MCF 10A (cell line): ENCODE measurements at places on chromosomes 3 and 15.

GRCh38 chr15:62122249-62122648 lies 42.8 kb downstream of the C2CD4B start:
- DNase-seq: no peak
- H3K36me3 ChIP-seq: no peaks in the 10 kb centered on the region
- no peak overlapping the region for H3K4me3 ChIP-seq
- H3K27ac ChIP-seq: no peak overlapping the region

GRCh38 chr15:100234158-100235029 lies 107.4 kb downstream of the ADAMTS17 start:
- H3K4me3 ChIP-seq: no peak overlapping the region
- H3K27ac ChIP-seq: no peak overlapping the region
- no peaks in the 10 kb centered on the region for H3K4me1 ChIP-seq
- no peaks in the 10 kb centered on the region for H3K27me3 ChIP-seq
- H3K36me3 ChIP-seq: no peaks in the 10 kb centered on the region
- DNase-seq: peak; percentile 32

- peak overlapping the region; percentile 97 for H3K27ac ChIP-seq
- peaks cover 5% of the 10 kb centered on the region for H3K36me3 ChIP-seq
- peak; percentile 18 for DNase-seq
- peak overlapping the region; percentile 79 for H3K4me3 ChIP-seq
Observed at GRCh38 chr3:136753326-136753939, 1.3 kb upstream of the STAG1 start.

DNA sequence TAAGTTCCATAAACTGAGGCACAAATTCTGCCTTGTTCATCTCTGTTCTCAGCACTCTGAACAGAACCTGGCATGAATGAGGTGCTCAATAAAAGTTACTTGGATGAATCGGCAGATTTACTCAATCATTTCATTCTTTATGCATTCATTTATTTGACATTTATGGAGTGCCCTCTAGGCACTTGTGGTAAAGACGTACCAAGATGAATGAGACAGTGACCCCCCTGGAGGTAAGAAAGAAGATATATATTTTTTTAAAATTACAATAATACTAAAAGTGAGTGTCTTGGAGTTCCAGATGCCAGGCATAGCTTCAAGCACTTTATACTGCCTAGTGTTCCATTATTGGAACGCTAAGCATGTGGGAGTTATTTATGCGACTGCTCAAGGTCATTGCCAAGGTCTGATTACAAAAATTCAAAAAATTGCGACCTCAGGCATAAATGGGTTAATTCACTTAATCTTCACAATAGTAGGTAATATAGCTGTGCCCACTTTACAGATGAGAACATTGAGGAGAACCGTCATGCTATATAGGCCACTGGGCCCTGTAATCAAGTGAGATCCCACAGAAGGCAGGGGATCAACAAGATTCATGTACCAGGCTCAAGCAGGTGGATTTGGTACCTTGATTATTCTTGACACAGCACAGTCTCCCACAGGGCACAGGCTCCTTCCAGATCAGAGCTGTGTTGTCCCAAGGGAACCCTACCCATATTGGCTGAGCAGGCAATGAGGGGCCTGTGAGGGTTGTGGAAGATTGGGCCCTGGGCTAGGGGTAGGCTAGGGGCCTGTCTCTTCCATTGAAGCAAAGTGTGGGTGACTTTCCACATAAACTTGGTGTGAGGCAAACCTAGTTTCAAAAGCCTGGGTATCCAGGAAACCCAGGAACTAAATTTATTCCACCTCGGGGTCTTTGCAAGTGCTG lies 10.7 kb downstream of the XIRP1 start:
- no peaks in the 10 kb centered on the region for H3K27me3 ChIP-seq
- peak overlapping the region; percentile 73 for H3K4me3 ChIP-seq

GRCh38 chr3:107847791-107848190 lies 243.0 kb downstream of the CD47 start:
- H3K36me3 ChIP-seq: no peaks in the 10 kb centered on the region
- no peak for DNase-seq
- H3K4me1 ChIP-seq: no peaks in the 10 kb centered on the region

GRCh38 chr3:118262800-118263402 lies 771.7 kb downstream of the IGSF11 start:
- peak; percentile 71 for DNase-seq
- peaks cover 22% of the 10 kb centered on the region for H3K4me1 ChIP-seq
- peak overlapping the region; percentile 36 for H3K27ac ChIP-seq
- no peaks in the 10 kb centered on the region for H3K27me3 ChIP-seq
- no peaks in the 10 kb centered on the region for H3K36me3 ChIP-seq
- H3K4me3 ChIP-seq: peak overlapping the region; percentile 35

DNA sequence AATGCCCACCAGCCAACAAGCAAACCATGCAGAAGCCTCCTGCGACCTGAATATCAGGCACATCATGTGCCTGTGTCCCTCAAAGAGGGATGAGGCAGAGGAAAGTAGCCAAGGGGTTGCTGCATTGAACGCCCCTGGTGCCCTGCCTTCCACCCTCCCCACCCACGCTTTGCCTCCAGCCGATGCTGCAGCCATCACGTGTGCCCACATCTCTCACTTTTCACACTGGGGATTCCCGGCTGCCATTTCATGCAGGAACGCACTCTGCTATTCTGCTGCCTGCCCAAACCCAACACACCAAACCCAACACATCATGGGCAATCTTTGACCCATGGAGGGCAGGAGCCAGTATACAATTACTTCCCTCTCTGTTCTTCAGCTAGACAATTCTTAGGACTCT lies 462.2 kb upstream of the PROK2 start:
- H3K27ac ChIP-seq: no peak overlapping the region
- no peaks in the 10 kb centered on the region for H3K36me3 ChIP-seq
- peaks cover 53% of the 10 kb centered on the region for H3K27me3 ChIP-seq
- no peak overlapping the region for H3K4me3 ChIP-seq
- H3K4me1 ChIP-seq: peaks cover 6% of the 10 kb centered on the region

DNA sequence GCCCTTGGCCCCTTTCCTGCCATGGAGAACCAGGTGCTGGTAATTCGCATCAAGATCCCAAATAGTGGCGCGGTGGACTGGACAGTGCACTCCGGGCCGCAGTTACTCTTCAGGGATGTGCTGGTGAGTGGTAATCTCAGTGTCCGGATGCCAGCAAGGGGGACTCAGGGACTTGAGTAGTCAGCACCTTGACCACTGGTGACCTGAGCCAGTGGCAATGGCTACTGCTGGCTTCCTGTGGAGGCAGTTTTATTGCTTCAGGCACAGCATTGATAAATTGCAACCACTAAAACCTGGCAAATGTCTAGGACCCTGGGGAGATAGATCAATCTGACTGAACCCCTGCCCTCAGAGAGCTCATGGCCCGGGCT lies 830 bp downstream of the MAP2K5 start:
- no peak for DNase-seq
- peaks cover 15% of the 10 kb centered on the region for H3K4me1 ChIP-seq
- peak overlapping the region; percentile 96 for H3K4me3 ChIP-seq

DNA sequence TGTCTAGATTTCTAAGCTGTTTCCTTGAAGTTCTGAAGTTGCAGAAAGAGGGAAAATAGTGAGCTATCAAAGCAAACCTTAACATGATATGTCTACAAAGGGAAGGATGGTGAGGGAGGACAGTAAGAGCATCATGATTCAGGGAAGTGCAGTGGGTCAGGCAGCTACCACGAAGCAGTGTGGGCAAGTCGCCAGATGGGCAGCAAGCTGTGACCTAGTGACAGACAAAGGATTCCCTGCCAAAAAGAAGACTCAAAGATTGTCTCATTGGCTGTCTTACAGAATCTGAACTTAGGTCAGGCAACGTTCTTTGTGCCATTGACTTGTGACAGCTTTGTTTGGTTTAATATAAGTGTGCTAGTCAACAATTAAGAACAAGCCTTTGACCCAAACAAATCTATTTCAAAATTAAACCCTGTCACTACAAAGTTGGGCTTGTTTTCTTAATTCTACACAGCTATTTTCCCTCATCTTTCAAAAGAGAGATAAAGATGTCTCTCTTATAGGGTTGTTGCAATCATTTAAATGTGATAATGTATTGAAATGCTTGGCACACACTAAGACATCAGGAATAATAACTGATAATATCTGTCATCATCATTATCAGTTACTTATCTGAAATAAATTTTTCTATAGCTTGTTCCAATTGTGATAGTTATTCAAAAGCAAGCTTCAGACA lies 153.3 kb downstream of the ECT2 start:
- DNase-seq: no peak
- H3K4me1 ChIP-seq: no peaks in the 10 kb centered on the region
- H3K27me3 ChIP-seq: peaks cover 97% of the 10 kb centered on the region
- no peak overlapping the region for H3K4me3 ChIP-seq

DNA sequence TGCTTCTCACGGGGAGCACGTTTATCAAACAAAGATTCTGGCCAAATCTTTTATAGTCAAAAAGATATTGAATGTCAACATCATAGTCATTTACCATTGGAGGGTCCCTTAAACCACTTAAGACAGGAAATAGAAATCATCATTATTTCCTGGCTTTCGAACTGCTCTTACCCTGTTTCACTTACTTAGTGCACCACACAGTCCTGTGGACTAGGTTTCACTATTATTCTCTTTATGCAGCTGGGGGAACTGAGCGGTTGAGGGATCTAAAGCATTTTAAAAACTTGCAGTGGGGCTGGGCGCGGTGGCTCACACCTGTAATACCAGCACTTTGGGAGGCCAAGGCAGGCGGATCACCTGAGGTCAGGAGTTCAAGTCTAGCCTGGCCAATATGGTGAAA lies 13.7 kb upstream of the TPRG1 start:
- H3K27me3 ChIP-seq: peaks cover 11% of the 10 kb centered on the region
- no peaks in the 10 kb centered on the region for H3K4me1 ChIP-seq
- no peak overlapping the region for H3K4me3 ChIP-seq
- H3K27ac ChIP-seq: no peak overlapping the region

DNA sequence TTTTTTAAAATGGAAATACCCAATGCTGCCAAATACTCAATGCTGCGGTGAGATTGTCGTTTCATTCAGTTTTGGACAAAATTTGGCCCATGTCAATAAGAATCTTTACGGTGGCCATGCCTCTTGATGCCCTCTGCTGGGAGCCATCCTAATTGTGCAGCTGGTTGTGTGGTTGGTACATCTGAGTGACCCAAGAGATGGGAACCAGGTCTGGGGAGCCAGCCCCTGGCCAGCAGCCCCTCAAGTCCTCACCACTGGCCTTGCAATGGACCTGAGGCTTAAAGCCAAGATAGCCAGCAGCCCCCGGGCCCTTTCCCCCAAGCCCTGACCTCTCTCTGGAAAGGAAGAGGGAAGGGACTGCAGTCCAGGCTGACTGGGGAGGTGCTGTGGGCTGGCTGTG lies 36.4 kb upstream of the ESYT3 start:
- H3K4me1 ChIP-seq: no peaks in the 10 kb centered on the region
- H3K27me3 ChIP-seq: no peaks in the 10 kb centered on the region

DNA sequence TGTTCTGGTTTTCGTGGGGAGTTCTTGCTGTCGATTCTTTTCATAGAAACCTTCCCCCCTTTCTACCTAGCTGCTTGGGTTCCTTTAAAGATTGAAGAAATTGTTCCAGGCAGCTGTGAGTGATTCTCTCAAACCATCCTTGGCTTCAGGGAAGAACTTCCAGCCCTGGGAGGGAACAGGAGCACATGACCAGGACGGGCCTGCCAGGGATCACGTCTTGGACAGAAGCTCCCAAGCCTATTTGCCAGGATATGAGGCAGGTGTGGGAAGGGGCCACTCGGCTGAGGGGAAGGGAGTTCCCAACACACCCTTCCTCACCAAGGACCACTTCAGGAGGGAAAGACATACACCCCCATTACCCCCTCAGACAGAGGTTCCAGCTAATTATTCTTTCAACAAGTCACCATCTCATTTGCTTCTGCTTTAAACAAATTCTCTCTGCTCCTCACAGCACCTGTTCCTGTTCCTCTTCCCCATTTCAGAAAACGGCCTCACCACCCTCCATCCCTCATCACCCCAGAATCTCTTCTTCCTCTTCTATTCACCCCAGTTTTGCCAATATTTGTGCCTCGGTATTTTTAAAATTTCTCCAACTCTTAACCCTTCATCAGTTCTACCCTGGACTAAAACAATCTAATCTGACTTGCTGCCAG lies 62.5 kb downstream of the WHAMM start:
- H3K27me3 ChIP-seq: no peaks in the 10 kb centered on the region
- H3K4me3 ChIP-seq: no peak overlapping the region
- DNase-seq: no peak
- no peaks in the 10 kb centered on the region for H3K36me3 ChIP-seq

DNA sequence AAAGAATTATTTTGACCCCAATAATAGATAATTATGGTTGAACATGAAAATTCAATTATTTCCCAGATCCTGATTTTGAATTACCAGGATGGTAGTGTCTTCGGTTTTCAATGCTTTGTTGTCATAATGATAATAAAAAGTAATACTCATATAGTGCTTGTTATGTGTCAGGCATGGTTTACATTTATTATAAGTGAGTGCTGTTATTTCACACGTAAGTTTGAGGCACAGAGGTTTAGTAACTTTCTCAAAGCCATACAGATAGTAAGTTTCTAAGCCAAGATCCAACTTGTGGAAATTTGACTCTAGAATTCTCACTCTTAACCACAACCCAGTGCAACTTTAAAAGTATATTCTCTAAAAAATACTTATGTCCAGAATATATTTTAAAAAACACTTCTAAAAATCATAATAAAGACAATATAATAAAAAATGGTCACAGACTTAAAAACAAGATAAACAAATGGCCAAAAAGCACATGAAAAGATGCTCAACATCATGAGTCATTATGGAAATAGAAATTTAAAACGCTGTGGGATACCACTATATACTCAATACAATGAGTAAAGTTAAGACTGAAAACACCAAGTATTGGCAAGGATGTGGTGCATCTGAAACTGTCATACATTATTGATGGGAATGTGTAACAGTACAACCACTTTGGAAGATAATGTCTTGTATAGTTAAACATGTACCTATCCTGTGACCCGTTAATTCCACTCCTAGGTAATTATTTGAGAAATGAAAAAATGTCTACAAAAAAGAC lies 45.2 kb downstream of the SPRED1 start:
- H3K4me1 ChIP-seq: peaks cover 21% of the 10 kb centered on the region
- peaks cover 18% of the 10 kb centered on the region for H3K36me3 ChIP-seq

DNA sequence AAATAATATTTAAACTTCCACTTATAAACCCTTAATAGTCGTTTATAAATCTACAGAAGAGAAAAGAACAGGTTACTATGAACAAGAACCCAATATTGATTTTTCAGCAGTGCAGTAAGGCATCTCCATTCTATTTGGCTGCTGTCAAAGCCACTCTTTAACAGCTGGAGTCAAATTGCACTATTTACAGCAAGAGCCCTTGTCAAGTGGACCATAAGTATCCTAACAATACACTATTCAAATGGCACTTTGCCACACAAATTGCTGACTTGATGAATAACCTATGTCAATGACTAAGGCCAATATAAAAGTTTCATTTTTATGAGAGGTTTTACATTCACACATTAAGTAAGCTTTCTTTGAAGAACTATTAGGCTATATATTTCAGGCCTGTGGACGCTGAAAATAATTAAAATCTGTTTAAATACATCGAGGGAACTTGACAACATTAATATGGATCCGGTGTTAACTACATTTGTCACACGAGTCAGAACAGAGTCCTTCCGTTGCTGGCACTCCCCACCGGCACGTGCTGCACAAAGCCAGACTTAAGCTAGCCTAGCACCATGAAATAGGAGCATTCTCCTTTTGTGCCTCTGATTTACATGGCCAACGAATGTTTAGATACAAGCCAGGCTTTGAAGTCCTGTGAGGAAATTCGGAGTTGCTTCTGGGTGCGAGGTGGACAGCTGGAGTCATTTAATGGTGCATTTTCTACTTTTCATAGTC lies 100.5 kb downstream of the WDR72 start:
- H3K4me3 ChIP-seq: no peak overlapping the region
- H3K36me3 ChIP-seq: no peaks in the 10 kb centered on the region
- DNase-seq: no peak
- H3K4me1 ChIP-seq: no peaks in the 10 kb centered on the region
- no peak overlapping the region for H3K27ac ChIP-seq
- peaks cover 72% of the 10 kb centered on the region for H3K27me3 ChIP-seq
